Central memory CD8-positive, alpha-beta T cell (primary cell): ENCODE measurements at places on chromosomes 3 and 15.

- peak; percentile 10 for DNase-seq
These were observed 755 bp downstream of the PTPN9 start for GRCh38 chr15:75578173-75578947.

DNA sequence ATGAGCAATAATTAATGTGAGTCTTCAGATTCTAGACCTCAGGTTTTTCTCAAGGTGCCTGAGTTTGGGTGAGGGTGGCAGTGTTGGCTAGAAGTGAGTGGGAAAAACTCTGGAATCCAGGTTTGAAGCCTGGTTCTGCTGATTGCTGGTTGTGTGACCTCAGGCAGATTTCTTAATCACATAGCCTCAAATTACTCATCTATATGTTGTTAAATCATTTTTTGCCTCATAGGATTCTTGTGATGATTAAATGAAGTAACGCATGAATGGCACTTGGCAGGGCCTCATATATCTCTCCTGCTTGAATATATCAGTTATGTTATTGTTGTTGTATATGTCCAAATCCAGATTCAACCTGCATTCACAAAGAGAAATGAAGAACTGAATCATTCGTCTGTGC, 60.5 kb downstream of the NR2F2 start:
- no peak for DNase-seq

DNA sequence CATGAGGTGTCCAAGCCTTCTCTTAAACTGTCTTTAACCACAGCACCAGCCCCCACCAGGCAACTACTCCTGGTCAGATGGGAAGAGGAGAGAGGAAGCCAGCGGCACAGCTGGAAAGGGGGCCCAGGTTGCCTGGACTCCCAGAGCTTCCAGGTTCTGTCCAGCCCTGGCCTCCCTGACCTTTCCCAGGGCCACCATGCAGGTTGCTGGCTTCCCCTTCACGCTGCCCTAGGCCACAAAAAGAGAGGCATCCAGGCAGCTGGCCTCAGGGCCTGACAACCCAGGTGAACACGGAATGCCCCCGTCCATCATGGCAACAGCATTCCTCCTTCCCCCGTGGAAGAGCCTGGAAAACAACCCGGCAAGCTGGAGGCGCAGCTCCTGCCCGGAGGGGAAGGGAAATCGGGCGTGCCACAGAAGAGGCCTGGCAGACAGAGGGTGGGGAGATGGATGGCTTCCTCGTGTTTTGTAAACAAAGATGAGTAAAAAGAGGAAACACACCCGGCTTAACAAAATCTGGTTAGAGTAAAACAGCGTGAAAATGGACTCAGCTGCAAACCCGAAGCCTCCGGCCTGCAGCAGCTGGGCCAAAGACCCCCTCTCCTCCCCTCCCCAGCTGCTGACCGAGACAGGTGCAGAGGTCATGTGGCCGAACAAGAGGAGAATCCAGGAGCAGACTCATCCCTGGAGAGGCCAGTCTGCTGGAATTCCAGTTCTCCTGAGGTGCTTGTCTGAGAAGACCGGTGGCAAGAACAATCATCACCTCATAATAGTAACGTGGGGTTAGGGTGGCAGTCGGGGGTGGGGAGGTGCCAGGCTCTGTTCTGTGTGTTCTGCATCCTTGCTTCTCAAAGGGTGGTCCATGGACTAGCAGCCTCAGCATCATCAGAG, 15.5 kb downstream of the BMF start:
- no peak for DNase-seq

DNA sequence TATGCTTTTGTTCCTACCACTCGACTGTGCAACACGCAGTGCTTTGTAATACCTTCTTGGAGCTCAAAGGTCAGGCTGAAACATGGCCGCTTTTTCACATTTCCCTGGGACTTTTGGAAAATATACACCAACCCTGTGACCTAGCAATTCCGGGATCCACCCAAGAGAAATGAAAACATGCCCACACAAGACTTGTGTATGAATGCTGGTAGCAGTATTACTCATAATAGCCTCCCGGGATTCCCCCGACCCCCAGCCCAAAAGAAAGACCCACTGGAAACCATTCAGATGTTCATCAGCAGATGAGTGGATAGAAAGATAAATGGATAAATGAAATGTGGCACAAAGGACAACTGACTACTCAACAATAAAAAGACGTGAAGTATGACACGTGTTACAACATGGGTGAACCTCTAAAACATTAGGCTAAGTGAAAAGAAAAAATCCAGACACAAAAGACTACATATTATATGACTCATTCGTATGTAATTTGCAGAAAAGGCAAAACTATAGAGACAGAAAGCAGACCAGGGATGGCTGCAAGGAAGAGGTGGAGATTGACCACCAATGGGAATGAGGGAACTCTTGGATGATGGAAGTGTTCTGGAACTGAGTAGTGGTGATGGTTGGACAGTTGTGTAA, 104.1 kb downstream of the PGPEP1L start:
- no peak for DNase-seq

DNA sequence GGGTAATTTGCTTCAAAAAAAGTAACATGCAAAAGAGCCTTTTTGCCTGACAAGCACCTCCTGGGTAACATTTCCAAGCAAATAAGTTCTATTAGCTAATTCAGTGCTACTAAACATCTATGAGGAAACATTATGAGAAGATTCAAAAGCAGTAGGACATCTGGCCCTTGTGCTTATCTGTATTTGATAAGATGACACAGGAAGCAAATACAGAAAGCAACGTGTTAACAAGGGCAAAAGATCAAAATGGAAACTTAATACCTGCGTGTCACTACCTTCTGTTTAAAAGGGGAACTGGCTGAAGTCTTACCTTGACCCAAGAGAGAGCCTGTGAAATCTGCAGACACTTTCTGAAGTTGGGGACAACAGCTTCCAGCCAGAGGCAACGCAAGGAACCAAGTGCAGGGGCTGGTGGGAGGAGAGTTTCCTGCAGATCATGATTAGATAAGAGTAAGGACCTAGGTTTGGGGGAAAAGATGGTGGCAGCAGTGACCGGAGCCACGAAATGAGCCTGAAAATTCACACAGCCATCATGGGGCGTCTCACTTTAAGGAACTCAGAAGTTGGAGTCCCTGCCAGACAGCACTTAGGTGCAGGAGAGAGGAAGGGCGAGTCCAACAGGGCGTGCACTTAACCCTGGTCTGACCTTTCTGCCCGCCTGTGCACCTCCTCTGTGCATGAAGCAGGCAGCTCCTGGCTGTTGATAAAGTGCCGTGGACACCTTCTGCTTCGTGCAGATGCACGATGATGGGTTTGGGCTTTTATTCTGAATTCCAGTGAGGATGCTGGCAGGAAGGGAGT, 153.6 kb upstream of the BHLHE40 start:
- no peak for DNase-seq

DNA sequence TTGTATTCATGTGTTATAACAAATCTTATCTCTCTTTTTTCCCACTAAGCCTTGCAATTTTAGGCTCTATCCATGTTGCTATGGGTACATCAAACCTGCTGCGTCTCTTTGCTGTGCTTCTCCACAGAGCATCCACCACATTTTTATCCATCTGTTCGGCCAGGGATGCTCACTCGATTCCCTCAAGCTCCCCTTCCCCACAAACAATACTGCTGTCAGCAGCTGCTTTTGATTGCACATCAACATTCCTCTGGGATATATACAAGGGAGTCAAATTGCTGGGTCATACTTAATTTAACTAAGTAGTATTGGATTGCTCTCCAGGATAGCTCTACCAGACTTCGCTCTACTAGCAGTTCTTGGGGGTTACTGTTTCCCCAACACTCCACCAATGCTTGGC, 36.8 kb downstream of the TMEM108 start:
- DNase-seq = no peak

GRCh38 chr3:6860954-6861624, at the start of gene GRM7:
Gene GRM7, plus strand, starts transcription at chr3:6861115.
- DNase-seq = no peak

DNA sequence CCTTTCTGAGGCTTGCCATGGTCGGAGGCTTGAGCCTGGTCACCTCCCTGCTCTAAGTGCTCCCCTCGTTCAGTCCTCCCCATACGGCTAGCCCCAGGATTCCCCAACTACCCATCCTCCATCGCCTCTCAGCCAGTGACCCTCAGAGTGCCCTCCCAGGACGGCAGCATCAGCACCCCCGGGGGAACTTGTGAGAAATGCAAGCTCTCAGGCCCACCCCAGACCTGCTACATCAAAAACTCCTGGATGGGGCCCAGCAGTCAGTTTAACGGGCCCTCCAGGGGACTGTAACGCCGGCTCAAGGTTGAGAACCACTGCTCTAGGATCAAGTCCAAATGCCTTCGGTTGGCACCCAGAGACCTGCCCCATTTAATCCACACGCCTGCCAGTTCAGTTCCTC, 6.9 kb downstream of the ADAMTS17 start:
- no peak for DNase-seq

DNA sequence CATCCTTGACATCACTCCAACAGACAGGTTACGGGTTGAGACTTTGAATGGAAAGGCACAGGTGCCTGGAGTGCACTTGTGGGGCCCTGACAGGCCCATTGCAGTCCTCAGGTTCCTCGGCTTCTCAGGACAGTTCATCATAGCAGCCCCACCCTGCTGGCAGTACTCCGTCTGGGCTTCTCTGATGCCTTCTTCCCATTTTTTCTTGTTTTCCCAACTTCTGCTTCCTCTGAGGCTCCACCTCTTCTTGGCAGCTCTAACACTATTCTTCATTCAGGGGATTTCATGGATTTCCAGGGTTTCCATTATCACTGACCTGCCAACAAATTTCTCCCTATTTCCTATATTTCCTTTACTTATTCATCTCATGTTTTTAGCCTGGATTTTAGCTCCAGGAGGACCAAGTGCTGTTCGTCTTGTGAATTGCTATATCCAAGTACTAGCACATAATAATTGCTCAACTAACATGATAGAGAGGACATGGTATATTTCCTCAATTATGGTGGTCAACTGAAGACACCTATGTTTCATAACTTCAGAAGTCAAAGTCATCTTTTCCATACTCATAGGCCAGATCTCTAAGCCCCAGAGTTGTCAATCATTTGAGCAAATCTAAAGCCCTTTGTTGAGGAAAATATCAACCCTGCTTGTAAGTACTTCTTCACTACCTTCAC, 16.2 kb downstream of the NCEH1 start:
- DNase-seq = no peak

- DNase-seq = no peak
These were observed 54.6 kb downstream of the RBMS3 start for GRCh38 chr3:29335438-29335837.

DNA sequence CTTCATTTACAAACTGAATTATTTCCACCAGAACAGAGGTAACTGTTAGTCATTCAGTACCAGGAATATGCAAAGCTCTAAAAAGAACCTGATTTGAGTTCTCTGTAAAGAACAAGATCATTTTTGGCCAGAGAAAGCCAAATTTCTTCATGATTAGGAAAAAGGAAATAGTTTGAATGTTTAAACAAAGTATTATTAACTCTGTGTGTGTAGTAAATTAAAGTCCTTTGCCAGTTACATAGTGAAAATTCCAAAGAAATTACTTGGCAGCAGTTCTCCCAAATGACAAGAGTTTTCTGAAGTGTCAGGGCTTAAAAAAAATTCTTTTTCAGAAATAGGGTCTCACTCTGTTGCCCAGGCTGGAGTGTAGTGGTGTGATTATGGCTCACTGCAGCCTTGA, 24.5 kb downstream of the QTRT2 start:
- DNase-seq = no peak

- no peak for DNase-seq
These were observed 160.3 kb downstream of the ANXA2 start for GRCh38 chr15:60237446-60237845.

- DNase-seq = no peak
These were observed 85.0 kb downstream of the PTPRG start for GRCh38 chr3:61646360-61646759.

DNA sequence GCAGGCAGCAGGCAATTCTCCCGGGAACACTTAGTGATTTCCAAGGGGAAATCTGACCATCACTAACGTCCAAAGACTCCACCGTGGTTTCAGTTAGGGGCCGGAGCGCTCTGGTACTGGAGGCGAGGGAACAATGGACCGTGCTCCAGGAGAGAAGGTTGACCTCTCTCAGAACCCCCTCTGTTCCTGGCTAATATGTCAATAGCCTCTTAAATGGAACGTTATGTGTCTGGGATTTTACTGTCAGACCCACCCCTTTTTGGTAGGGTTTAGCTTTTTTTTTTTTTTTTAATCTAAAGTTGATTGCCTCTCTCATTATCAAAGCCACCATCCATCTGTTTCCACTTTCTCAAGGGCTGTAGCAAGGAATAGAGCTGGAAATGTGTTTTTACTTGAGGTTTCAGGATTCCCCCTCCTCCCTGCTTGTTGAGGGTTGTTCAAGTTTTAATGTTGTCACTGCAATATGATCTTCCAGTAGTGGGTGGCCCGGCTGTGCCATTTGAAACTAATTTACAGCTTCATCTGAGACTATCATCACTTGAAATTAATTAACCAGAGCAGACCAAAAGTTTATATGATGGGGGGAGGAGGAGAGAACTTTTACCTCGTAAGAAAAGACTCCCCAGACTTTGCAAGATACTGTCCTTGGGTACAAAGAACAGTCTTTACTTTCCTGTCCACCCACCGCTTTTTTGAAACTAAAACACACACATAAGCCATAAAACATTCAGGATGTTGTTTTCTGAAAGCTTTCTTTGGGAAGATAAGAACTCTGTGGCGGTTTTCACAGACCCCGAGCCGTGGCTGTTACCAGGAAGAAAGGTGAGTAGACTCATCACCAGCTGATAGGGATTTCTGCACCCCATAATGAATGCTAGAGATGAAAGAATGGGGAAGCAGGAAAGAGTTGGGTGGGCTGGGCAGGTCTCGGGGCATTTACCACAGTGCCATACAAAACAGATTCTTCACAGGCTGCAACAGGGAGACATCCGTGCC, 187.8 kb downstream of the UACA start:
- no peak for DNase-seq

- no peak for DNase-seq
These were observed 51.3 kb upstream of the FGD5 start for GRCh38 chr3:14767245-14768051.

DNA sequence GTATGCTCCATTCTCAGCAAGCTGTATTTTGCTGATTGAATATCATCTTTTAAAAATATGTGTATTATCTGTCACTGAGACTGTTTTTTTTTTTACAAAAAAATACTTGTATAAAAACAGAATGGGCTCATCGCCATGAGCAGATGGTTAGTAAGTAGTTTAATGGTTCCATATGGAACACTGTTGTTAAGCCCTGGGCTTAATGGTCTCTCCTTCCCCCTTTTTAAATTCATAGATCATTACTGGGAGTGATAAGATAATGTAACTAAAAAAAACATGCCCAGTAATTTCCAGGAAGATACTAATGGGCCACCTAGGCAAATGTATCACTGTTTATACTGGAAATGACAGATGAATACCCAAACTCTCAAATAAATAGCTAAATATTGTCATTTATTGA, 95.3 kb upstream of the TPRG1 start:
- no peak for DNase-seq

DNA sequence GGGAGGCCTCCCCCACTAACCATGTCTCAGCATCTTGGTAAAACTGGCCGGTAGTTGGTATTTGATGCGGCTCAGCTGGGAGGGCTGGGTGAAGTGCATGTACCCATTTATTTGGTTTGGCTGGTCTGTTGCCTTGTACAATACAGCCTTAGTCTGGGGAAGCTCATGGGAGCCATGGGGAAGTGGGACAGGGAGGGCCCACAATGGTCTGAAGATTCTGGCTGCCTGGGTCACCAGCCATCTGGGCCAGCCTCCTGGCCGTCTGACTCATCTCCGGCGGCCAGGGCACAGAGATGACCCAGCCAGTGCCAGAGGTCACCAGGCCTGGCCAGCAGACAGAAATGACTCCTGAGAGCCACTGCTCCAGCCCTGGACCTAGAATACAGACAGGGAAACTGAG, 51.6 kb upstream of the SMAD6 start:
- no peak for DNase-seq

GRCh38 chr3:174957081-174957480, 97.9 kb downstream of the NAALADL2 start:
- no peak for DNase-seq
